Activated CD4-positive, CD25-positive, alpha-beta regulatory T cell (primary cell): ENCODE measurements at places on chromosomes 2 and 18.

DNA sequence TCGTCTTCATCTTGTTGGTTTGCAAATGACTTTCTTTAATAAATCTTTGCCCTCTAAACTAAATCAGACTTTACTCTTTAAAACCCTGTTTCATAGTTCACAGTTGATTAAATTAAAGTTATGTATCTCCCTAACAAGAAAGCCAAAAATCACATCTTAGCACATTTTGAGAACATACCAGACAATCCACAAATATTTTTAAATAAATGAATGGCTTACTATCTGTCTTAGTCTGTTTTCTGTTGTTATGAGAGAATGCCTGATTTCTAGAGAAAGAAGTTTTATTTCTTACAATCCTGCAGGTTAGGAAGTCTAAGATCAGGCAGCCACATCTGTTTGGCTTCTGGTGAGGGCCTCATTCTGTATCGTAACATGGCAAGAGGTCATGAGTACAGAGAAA lies 1090.2 kb upstream of the PIK3C3 start:
- DNase-seq: no peak

DNA sequence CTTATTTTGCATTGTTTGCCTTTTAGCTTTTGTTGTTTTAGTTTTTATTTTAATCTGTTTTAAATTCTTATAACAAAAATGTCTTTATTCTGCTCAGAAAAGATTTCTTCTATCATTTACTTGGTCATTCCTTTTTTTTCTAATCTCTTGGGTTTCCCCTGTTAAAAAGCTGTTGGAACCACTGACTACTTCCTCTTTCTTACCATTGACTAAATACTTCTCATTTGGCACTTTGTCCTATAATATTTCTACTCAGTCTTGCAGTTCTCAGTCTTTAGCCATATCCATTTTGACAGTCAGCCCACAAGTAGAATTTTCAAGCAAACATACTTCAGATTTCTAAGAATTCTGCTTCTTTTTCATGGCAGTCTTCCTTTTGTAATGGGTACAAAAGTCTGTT lies 567.2 kb downstream of the SATB2 start:
- no peak for DNase-seq

GRCh38 chr2:60529785-60530627 lies 23.4 kb downstream of the BCL11A start:
- no peak for DNase-seq

DNA sequence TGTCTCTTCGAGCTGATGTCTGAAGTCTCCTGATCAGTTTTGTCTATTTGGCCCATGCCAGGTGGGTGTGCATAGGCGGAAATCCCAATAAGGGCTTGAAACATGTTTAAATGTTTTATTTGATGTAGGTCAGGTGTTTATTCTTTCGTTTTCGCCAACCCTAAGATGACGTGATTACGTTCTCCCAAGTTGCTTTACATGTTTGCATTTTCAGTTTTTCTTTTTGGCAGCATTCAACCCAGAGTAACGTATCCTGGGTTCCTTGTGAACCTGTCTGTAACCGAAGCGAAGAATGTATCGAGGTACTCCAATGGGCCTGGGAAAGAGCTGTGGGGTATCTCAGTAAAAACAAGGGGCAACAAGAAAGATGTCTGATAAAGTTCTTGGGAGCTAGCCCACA lies 3.1 kb downstream of the ALPK2 start:
- no peak for DNase-seq

- DNase-seq: no peak
Observed at GRCh38 chr2:31694444-31694843, 113.7 kb upstream of the SRD5A2 start.

DNA sequence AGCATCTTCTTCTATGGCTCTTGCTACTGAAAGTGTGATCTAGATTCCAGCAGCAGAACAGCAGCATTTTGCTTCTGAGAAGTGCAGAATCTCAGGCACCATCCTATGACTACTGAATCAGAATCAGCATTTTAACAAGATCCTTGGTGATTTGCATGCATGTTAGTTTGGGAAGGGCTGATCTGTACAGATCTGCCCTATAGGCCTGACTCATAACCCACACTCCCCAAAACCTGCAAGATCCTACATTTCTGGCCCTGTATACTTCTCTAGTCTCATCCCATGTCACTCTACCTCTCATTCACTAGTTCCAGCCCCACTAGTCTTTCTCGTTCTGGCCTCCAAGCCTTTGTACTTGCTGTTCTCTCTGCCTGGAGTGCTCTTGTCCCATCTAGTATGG lies 15.7 kb upstream of the DARS1 start:
- DNase-seq: no peak

DNA sequence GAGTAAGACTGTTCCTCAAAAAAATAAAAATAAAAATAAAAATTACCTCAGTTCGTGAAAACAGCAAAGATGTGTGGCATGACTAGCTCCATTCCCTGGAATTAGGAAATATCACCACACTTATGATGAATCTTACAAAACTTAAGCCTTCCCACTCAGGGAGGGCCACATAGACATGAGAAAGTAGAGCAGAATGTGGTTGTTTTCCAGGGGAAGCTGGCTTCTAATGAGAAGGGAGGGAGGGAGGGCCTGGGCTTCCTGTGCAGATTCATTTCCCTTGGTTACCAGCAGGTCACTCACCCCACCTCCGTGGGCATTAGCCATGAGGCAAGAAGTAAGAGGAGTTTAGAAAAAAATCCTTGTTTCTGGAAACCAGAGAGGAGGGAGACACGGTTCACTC lies 95.9 kb upstream of the RMDN2 start:
- DNase-seq: no peak

GRCh38 chr2:234679741-234680687 lies 183.1 kb upstream of the ARL4C start:
- DNase-seq: no peak

- no peak for DNase-seq
Observed at GRCh38 chr2:38528008-38528442, 74.7 kb downstream of the HNRNPLL start.
